ENCODE measurements at places on chromosomes 2 and 18.

DNA sequence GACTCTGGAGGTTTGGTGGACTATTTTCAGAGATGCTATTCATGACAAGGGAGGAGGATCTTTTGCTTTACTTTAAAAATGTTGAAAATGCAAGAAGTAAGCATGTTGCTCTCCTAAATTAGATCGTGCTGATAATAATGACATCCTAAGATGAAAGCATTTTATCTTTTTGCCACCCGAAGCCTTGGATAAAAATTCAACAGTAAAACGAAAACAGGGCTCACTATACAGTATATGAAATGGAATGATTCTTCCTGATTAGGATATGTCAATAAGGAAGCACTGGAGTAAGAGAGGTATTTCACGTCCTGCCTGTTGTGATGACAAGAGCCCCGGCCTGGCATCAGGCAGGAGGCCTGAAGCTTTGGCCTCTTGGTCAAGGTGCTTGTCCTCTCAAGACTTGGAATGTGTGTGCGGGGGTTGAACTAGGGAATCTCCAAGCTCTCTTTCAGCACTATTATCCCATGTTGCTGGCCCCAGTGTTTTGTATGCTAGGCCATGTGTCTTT is 306.0 kb downstream of the MTX2 start:
- no peak for DNase-seq

- DNase-seq = no peak
Measured at GRCh38 chr18:58315739-58316215, 271.8 kb downstream of the NEDD4L start.

- no peak for DNase-seq
Measured at GRCh38 chr2:20351555-20352229, 1.0 kb upstream of the PUM2 start.

DNA sequence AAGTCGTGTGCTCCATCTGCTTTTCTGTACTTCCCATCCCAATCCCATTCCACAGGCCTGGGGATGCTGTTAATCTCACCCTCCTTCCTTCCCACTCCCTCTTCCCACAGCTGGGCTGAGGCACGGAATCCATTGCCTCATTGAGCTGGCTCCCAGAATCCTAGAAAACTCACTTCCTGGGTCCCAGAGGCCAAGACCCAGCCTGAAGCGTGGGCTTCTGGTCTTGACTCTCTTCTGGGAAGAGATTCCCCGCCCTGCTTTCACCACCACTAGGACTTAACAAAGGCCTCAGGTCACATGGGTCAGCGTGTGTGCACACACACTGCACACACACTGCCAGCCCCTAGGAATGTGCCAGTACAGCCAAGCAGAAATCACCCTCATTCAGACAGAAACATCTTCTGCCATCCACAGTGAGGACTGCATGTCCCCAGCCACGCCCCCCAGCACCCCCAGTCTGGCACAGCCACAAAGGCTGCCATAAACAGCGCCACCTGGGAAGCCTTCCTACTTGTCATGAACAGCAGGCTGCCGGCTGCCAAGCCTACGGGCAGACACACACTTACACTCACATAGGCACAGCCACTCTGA is 165.8 kb downstream of the TNS1 start:
- peak; percentile 41 for DNase-seq

- no peak for DNase-seq
Measured at GRCh38 chr2:28271231-28271918, 121.3 kb upstream of the FOSL2 start.

DNA sequence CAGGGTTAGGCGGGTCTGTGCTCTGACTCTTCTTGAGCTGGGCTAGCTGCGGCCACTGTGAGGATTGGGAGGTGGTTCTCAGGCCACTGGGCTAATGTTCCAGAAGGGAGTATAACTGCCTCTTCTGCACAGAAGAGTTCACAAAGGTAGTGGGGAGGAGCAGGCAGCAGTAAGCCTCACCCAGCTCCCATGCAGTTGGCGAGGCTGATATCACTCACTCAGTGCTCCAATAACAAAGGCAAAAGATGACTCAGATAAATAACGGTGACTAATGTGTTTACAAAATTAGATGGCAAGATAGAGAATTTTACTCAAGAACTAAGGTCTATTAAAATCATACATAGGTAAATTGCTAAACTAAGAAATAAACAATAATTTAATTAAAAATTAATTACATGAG is 174.2 kb upstream of the TMEM200C start:
- no peak for DNase-seq

GRCh38 chr2:191927319-191927867 is 80.5 kb upstream of the CAVIN2 start:
- DNase-seq = peak; percentile 61

DNA sequence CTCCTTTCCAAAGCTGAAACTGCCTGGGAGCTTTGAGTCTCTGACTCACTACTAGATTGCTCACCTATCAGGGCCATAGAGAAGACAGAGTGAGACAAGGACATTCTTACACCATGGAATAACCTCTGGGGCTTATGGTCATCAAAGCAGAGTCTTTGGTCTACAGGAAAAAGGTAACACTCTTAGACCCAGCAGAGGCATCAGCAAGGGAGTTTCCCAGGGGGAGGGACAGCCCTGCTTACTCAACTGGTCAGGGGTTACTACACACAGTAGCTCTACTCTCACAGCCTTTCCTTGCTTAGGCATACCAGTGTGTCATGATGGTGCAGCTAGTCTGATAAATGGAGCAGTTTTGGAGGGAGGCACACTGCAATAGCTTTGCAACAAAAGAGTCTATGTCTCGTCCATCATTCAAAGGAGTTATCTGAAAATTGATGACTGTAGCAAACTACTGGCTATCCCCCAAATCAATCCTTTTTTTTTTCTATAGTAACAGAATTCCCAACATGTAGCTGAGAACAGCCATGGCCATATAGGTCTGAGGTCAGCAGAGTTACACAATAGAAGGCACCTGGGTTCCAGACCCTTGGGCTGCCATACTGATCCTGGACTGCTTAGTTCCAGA is 22.4 kb upstream of the CD28 start:
- peak; percentile 45 for DNase-seq

Measured in AG08396 (cell line).